ENCODE measurements at places on chromosomes 11 and 22.

DNA sequence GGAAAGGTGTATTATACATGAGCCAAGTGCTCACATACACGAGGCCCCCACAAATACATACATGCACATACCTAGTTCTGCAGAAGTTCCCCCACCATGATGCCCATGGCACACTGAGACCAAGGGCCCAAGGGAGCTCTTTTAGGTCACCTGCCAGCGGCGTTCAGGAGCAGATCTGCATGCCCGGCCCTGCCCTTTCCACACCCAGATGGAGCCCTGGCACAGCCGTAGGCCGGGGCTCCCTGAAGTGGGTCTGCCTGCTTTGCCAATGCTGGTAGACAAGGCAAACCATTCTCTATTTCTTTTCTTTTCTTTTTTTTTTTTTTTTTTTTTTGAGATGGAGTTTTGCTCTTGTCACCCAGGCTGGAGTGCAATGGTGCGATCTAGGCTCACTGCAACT, 21.5 kb downstream of the NFAM1 start:
- no peak for DNase-seq

DNA sequence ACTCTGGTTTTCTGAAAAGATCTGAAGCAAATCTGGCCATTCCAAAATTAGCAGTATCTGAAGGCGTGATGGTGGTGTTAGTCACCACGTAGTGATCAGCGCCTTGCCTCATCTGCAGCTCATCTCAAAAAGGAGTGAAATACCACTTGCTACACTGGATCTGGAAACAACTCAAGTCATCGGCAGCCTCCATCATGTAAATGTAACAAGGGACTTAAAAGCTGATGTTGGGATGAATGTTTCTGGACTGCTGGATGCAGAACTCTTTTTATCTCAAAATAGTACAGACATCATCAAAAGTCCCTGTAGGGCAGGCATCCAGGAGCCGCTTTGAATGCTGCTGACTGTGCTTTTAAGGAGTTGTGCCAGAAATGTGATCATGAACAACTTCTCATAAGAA, 14.1 kb upstream of the APLP2 start:
- DNase-seq = no peak

DNA sequence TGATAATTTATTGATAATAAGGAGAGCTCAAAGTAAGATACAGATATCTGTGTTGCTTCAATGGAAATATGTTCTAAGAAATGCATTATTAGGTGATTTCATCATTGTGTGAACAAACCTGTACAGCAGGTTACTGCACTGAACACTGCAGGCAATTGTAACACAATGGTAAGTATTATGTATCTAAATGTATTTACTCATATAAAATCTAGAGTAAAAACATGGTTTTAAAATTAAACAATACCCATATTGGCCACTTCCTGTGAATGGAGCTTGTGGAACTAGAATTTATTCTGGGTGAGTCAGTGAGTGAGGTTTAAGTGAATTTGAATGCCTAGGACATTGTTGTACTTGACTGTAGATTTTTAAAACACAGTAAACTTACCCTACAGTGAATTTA, 722.9 kb upstream of the RAG2 start:
- no peak for DNase-seq

DNA sequence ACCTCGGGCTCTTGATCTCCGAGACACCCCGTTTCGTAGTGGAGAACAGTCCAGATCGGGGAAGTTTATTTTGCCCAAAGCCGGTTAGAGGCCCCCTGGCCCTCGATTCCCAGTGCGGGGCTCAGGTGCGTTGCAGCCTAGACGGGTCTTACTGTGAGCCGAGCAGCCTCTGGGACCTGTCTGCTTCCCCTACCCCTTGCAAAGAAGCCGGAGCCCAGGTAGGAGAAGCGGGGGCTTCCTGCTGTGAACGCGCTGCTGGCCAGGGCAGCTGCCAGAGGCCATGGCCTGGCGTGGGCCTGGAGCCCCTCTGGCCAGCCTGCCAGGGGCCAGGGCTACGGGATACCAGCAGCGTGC, 621 bp downstream of the TSPO start:
- no peak for DNase-seq

DNA sequence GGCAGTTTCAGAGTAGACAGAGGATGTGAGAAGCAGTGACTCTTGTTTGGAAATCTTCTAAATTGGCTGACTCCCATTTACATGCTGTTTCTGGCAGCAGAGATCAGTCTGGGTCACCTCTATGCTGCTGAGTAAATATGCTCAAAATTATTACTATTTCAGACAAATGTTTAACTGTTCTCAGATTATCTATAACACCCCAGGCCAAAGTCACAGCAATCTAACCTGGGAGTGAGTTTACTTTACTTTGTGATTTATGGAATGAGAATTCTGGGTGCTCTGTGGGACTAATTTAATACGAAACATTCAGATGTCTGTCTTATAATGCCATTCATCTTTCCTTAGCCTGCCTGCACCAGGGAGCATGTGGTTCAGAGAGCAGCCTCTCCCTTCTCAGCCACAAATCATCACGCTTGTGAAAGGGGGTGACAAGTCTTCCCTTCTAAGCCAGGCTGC, 282.5 kb upstream of the MPPED2 start:
- no peak for DNase-seq

DNA sequence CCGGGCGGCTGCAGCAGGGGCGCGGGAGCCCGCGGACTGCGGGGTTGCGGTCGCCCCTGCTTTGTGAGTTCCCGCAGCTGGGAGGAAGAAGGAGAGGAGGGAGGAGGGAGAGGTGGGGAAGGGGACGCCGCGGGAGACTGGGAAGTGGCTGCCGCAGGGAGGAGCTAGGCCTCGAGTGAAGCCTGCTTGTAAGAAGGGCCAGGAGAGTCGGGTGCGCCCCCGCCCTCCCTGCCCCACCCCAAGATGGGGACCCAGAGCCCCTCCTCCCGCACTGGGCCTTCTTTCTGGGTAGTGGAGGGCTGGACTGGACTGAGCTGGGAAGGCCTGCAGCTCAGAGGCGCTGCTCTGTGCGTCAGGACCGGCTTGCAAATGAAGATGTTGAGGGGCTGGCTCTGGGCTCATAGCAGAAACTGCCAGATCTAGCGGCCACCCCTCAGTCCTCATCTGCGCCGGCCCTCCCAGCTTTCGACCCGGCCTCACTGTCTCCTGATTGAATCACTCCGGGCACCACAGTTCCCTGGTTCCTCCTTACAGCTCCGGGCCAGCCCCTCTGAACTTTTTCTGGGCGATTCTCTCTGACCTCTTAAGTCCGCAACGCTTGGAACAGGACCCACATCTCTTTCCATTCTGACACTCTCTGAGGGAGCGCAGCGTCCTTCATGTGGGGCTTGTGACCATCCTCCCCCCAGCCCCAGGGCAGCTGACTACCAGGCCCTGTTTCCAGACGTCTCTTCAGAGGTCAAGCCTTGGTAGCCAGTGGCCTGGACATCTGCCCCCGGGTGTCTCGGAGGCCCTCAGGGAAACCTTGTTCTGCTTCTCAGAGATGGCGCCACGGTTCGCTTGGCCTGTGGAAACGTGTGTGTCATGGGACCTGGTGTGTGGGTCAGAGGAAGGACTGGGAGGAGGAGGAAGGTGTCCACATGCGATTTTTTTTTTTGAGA, 21.9 kb downstream of the SERPINH1 start:
- peak; percentile 85 for DNase-seq

- DNase-seq = no peak
These were observed 28.5 kb downstream of the UQCR10 start for GRCh38 chr22:29795663-29796062.

- DNase-seq = no peak
These were observed 98.9 kb downstream of the PGR start for GRCh38 chr11:101030692-101031091.

DNA sequence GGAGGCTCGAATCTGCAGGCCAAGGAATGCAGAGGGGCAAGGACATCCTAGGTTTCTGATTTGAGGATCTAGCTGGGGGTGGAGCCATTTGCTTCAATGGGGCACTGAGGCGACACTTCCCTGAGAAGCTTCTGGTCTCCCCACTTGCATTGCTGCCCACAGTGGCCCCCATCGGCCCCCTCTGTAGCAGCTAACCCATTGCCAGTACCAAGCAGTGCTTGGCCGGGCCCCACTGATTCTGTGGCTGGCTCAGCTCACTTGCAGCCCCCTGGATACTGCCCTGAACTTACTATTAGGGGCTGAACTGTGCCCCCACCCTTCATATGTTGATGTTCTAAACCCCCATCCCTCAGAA, 42.9 kb upstream of the SHISAL1 start:
- no peak for DNase-seq

GRCh38 chr11:12161603-12162350, 51.4 kb downstream of the MICAL2 start:
- DNase-seq = no peak

DNA sequence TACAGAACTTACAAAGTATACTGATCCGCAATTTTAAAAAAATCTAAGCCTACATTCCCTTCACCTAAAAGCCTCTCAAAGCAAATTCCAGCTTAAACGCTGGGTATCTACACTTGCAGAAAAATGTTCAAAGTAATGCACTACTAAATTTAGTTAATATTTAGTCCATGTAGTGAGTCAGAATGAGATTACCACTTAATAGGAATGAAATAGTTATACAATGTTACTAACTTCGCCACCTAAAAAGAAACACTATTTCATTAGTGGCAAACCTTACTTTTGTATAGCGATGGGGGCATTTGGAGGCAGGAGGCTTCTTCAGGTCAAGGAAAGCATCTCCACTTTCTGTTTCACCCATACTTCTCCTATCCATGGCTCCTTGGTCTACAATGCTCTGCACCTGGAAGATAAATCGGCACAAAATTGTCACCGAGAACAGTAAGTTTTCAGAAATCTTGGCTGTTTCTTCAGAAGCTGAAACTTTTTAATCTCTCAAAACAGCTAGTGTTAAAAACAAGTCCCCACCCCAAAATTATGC, 1.2 kb downstream of the EIF4ENIF1 start:
- no peak for DNase-seq

DNA sequence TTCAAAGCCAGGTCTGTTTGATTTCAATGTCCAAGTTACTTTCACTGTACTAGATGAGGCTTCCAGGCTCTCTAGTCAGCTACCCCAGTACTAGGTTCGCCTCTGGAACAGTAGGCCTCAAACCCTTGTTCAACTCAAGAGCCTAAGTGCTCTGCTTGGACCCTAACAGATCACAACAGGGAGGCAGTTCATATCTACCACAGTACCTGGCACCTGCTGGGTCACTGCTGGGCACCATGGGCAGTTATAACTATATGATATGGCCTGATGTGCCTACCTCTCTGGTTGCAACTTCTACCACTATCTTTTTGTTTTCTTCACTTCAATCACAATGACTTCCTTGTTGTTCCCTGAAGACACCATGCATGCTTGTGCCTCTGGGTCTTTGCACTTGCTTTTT, 97.1 kb downstream of the RELT start:
- no peak for DNase-seq

DNA sequence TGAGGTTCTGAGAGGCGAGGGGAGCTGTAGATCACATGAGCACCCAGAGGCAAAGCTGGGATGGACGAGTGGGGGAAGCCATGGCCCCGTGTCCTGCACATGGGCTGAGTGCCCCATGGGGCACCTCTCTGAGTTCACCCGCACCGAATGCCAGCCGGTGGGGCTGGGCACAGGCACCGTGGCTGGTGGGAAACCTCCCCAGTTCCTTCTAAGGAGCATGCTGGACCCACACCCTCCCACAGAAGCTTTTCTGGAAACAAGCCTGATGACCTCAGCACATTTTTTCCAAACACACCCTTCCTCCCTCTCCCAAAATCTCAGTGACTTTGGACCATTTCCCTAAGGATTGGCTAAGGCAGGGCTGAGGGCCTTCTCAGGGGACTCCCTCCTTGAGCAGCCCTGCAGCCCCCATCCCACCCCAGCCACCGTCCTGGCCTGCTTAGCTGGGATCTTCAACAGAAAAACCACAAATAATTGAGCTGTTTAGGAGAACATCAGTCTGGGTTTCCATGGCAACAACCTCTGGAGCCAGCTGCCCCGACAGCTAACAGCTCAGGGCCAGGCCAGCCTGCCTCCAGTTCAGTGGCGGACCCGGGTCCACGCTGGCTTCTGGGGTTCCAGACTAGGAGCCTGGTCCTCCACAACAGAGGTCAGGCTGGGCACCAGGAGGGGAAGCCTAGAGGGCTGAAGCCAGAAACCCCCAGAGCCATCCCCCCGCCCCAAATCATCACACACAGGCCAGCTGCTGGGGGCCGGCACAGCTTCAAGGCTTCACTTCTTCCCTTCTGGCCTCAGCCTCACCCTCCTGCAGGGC, 18.1 kb upstream of the LINC01488 start:
- no peak for DNase-seq

DNA sequence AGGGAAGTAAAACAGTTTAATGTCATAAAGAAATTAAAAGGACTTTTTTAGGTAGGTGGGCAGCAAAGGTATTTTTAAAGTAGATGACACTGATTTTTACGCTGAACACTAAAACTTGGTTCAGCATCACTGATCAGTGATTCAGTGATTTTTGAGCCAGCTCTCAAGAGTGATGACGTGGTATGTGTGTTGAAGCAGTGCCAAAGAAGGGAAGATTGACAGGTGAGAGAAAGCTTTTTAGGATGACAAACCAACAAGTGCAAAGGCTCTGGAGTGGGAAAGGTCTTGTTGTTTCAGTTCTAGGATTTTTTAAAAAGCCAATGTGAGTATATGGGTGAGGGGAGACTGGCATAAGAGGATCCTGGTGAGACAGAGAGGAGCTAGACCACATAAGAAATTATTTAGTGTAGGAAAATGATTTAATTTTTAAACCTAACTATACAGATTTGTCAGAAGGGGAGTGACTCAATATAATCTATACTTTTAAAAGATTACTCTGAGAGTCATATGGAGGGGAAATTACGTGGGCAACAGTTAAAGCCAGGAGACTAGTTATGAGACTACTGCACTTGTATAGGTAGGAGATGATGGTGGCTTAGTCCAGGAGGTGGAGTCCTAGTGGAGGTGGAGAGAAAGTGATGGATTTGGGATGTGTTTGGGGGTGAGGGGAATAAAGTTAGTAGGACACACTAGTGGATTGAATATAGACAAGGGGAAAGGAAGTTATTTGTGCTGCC, 17.6 kb upstream of the CALCB start:
- DNase-seq = no peak

GRCh38 chr22:20566420-20567260, 59.2 kb downstream of the MED15 start:
- DNase-seq = no peak

GRCh38 chr11:134519390-134519750, 107.3 kb upstream of the B3GAT1 start:
- DNase-seq = no peak

- DNase-seq = no peak
These were observed 450.0 kb upstream of the CCDC179 start for GRCh38 chr11:23310276-23310675.
